ENCODE measurements at places on chromosomes 3 and 15. TPM values are rescaled to one million over a fixed set of nuclear protein-coding genes. Genes with fewer than 3 reads are reported as not detected.

- H3K4me1 ChIP-seq = peaks cover 15% of the 10 kb centered on the region
- peak; percentile 65 for DNase-seq
- peak overlapping the region; percentile 9 for H3K27ac ChIP-seq
- peak overlapping the region; percentile 55 for H3K4me3 ChIP-seq
- H3K27me3 ChIP-seq = no peaks in the 10 kb centered on the region
These were observed 34.6 kb downstream of the BTD start for GRCh38 chr3:15636028-15636709.

Gene STAB1
- not detected for polyA plus RNA-seq

Gene NANOGP8
- not detected for polyA plus RNA-seq

Gene ADCY5
- polyA plus RNA-seq = 0.08 TPM

DNA sequence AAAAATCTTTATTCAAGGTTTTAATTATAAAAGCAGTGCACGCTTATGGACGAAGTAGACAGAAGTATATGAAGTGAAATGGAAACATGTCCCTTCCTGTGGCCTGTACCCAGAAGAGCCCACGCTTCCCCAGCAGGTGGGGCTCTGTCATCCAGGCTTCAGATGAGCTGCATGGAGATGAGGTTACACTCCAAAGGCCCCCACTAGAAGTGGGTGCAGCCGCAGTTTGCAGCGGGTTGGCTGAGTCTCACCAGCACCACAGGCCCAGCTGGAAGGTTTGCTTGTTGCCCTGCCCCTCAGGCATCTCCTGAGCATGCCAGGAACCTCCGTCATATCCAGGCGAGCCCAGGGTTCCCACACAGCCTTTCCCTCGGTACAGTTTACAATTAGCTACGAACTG lies 33.1 kb downstream of the PRR20G start:
- H3K27ac ChIP-seq = no peak overlapping the region
- no peaks in the 10 kb centered on the region for H3K36me3 ChIP-seq
- H3K4me1 ChIP-seq = no peaks in the 10 kb centered on the region
- no peaks in the 10 kb centered on the region for H3K27me3 ChIP-seq
- DNase-seq = no peak

GRCh38 chr3:25768851-25769250 lies 14.4 kb downstream of the NGLY1 start:
- no peak overlapping the region for H3K4me3 ChIP-seq
- no peak for DNase-seq
- H3K4me1 ChIP-seq = peaks cover 3% of the 10 kb centered on the region
- no peak overlapping the region for H3K27ac ChIP-seq
- H3K27me3 ChIP-seq = no peaks in the 10 kb centered on the region

DNA sequence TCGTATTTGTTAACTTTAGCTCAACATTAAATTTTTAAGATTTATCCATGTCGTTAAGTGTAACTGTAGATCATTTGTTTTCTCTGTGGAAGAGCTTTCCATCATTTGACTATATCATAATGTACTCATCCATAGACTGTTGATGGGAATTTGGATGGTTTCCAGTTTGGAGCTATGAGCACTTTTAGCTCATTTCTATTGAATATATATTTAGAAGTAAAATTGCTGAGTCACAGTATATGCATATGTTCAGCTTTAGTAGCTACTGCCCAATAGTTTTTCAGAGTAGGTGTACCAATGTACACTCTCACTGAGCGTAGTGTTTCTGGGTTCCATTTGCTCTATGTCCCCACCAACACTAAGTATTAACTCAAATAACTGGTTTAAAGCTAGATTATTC lies 263.0 kb downstream of the ULK4 start:
- no peak overlapping the region for H3K27ac ChIP-seq
- H3K36me3 ChIP-seq = no peaks in the 10 kb centered on the region
- H3K27me3 ChIP-seq = no peaks in the 10 kb centered on the region
- H3K4me3 ChIP-seq = no peak overlapping the region

GRCh38 chr3:147119989-147120388 lies 286.4 kb downstream of the ZIC4 start:
- H3K27me3 ChIP-seq = no peaks in the 10 kb centered on the region
- no peak for DNase-seq
- H3K36me3 ChIP-seq = no peaks in the 10 kb centered on the region

DNA sequence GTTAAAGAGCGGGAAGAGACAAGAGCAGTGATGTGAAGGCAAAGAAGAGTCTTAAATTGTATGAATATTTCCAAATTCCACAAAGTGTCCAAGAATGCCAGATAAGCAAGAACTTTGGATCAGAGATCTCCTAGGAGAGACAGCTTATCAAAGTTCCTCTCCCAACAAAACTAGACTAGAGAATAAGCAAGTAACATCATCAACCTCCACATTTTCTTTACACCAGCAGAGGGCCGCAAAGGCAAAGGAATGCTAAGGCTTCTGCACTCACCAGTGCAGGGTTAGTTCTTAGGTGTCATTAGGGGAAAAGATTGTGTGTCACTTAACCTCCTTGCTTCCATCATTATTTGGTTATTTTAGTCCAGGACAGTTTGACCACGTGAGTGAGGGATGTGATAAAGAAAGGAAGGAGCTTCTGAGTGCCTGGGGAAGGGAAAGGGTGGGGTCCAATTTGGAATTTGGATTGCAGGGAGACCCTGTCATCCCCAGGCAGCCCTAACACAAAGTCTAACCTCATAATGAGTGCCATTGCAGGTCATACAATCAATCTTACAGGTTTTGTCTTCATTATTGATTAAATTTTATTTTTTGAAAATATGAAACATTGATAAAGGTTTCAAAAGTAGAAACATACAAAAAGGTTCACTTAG lies 7.5 kb upstream of the CMTM6 start:
- H3K27ac ChIP-seq = no peak overlapping the region
- H3K36me3 ChIP-seq = no peaks in the 10 kb centered on the region

Gene SCN11A
- polyA plus RNA-seq = not detected

DNA sequence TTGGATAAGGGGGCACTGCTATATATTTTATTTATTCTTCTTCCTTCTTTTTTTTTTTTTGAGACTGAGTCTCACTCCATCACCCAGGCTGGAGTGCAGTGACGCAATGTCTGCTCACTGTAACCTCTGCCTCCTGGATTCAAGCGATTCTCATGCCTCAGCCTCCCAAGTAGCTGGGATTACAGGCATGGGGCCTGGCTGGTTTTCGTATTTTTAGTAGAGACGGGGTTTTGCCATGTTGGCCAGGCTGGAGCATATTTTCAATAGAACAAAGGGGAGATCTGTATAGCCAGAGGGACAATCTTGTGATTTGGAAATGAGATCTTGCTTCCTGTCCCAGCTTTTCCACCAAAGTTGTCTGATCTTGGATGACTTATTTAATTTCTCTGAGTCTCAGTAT lies 133.1 kb upstream of the ABHD17C start:
- no peaks in the 10 kb centered on the region for H3K4me1 ChIP-seq
- DNase-seq = no peak
- no peaks in the 10 kb centered on the region for H3K36me3 ChIP-seq
- no peaks in the 10 kb centered on the region for H3K27me3 ChIP-seq
- H3K4me3 ChIP-seq = no peak overlapping the region

Gene DLG1
- 25.2 TPM for polyA plus RNA-seq

DNA sequence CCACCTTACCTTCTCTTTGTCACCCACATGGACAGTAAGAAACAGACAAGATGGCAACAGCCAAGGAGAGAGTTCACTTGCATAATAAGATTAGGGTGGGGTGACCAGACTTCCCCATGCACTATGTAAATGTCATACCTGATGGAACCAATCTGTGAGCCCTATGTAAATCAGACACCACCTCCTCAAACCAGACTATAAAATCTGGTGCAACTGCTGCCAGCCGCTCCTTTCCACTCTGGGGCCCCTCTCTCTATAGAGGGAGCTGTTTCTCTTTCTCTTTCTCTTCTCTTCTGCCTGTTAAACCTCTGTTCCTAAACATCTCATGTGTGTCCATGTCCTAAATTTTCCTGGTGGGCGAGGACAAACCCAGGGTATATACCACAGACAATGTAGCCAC lies 405.5 kb upstream of the CNTN4 start:
- no peak overlapping the region for H3K27ac ChIP-seq
- H3K36me3 ChIP-seq = no peaks in the 10 kb centered on the region
- H3K27me3 ChIP-seq = no peaks in the 10 kb centered on the region

- H3K4me1 ChIP-seq = peaks cover 3% of the 10 kb centered on the region
- no peak for DNase-seq
These were observed 58.7 kb upstream of the CHST2 start for GRCh38 chr3:143060906-143061305.

Gene THSD4
- not detected for polyA plus RNA-seq

Gene C3orf18
- 7.4 TPM for polyA plus RNA-seq

DNA sequence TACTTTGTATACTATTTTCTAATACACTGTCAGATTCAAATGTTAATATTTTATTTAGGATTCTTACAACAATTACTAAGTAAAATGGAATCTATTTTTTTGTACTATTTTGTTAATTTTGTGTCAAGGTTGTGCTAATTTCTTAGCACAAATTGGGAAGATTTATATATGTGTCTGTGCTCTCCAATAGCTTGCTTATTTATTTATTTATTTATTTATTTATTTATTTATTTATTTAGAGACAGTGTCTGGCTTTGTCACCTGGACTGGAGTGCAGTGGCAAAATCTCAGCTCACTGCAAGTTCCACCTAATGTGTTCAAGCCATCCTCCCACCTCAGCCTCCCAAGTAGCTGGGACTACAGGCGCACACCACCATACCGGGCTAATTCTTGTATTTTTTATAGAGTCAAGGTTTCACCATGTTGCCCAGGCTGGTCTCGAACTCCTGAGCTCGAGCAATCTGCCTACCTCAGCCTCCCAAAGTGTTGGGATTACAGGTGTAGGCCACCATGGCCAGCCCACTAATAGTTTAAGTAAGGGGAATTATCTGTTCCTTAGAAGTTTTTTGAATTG lies 34.6 kb downstream of the CTXND1 start:
- no peaks in the 10 kb centered on the region for H3K4me1 ChIP-seq
- DNase-seq = no peak
- no peaks in the 10 kb centered on the region for H3K36me3 ChIP-seq
- H3K4me3 ChIP-seq = no peak overlapping the region
- H3K27ac ChIP-seq = no peak overlapping the region

Gene ROPN1
- not detected for polyA plus RNA-seq

Gene MAPKAPK3
- polyA plus RNA-seq = 48.9 TPM

GRCh38 chr3:100737334-100737733 lies 28.0 kb downstream of the TFG start:
- no peaks in the 10 kb centered on the region for H3K27me3 ChIP-seq
- H3K4me3 ChIP-seq = no peak overlapping the region
- no peak overlapping the region for H3K27ac ChIP-seq

GRCh38 chr3:180280555-180280954 lies 243.8 kb upstream of the PEX5L start:
- H3K4me1 ChIP-seq = no peaks in the 10 kb centered on the region
- no peaks in the 10 kb centered on the region for H3K27me3 ChIP-seq
- no peak for DNase-seq
- no peak overlapping the region for H3K27ac ChIP-seq

Gene IGSF11
- polyA plus RNA-seq = not detected

DNA sequence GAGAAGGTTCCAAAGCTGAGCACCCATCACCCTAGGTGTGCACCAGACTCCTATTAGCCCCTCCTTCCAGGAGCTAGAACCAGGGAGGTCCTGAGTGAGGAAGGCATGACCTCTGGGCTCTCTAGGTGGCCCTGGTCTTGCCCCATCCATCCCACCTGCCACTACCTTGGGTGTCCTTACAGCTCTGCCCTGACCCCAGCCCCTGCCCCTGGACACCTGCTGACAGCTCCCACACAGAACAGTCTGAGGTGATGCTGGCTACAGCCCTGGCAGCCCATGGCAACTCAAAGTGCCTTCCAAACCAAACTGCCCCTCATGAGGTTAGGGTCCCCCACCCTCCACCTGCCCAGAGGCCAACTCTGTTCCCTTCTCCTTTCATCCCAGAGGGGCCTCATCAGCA lies 37.2 kb downstream of the GOLGA6A start:
- no peaks in the 10 kb centered on the region for H3K27me3 ChIP-seq
- H3K36me3 ChIP-seq = peaks cover 5% of the 10 kb centered on the region
- peaks cover 6% of the 10 kb centered on the region for H3K4me1 ChIP-seq
- H3K27ac ChIP-seq = no peak overlapping the region

DNA sequence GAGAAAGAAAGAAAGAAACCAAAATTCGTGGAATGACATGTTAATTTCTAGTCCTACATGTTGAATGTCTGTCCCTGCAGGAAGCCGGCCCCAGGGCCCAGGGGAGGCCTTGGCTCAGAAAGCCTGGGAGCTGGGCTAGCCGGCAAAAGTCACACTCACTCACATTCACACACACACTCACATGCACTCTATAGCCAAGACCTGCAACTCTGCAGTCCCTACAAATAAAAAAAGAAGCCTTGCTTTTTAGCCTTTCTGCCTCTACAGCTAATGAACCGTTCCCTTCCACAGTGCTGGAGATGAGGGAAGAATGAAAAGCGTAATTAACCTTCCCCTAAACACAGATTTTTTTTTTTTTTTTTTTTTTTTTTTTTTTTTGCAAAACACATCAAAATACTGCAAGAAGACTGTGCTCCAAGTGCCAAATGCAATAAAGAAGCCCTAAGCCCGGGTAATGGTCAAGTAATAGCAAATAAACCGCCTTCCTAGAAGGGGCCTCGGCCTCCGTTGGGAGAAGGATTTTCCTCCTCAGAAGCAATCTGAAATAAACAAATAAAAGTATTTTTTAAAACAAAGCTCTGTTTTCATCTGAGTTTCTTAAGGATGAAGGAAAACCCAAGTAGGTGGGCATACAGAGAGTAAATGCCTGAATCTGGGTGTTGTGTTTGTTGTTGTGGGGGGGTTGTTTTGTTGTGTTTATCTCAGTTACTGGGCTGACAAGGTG lies 4.3 kb downstream of the MECOM start:
- peaks cover 60% of the 10 kb centered on the region for H3K27me3 ChIP-seq
- peaks cover 47% of the 10 kb centered on the region for H3K4me1 ChIP-seq
- H3K27ac ChIP-seq = no peak overlapping the region
- no peak overlapping the region for H3K4me3 ChIP-seq
- H3K36me3 ChIP-seq = no peaks in the 10 kb centered on the region

Gene CCDC54
- polyA plus RNA-seq = not detected
